ENCODE measurements at places on chromosomes 7 and 10.

- DNase-seq, result no peak
These were observed 400.0 kb upstream of the FZD8 start for GRCh38 chr10:36042135-36042534.

DNA sequence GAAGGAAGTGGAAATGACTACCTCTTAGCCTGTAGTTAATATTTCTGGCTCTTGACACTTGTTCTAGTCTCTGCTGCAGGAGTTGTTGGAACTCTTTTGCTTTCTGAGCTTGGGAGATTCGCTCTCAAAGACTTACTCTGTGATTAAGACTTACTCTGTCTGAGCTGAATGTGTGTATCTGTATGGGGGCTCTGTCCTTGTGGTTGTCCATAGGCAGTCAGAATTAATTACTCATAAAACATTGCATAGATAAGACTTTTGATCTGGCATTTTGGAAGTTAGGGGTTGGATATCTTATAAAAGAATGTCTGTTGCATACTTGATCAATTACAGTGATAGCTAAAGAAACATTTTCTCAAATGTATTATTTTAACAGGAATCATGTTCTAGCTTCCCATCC, 199.2 kb upstream of the KIAA1217 start:
- no peak for DNase-seq

DNA sequence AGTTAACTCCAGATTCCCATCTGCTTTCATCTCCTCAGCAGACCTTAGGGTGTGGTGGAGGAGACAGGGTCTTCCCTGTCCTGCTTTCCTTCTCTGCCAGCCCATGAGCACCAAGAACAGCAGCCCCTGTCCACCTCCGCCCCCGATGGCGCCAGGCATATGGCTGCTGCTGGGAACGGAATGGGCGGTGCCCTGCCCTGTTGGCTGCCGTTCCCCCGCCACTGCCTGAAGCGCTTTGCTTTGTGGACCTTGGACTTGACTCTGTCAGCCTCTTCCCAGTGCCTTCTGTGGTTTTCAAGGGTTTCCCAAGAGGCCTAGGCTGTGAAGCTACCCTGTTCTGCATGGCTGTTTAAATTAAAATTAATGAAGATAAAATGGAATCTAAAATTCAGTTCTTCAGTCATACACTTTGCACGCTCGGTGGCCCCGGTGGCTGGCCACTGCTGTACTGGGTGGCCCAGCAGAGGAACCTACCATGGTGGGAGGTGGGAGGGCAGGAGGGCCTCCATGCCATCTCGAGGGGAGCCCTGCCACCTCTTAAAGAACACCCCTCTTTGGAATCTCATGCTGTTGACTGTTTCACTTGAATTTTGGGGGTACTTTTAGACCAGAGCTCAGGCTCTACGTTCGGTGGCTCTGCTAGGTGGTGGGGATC, 78.7 kb downstream of the NKX6-2 start:
- no peak for DNase-seq

- DNase-seq, result no peak
These were observed 473.3 kb downstream of the GATA3 start for GRCh38 chr10:8527773-8528172.

- no peak for DNase-seq
These were observed 263.0 kb downstream of the BAMBI start for GRCh38 chr10:28940158-28940888.

- DNase-seq, result peak; percentile 52
These were observed 306.9 kb downstream of the FRMD4A start for GRCh38 chr10:14023673-14024328.

Measured in ELF-1 (cell line).